Vagina (tissue), 2 donors: ENCODE measurements at places on chromosomes 12 and 14.

DNA sequence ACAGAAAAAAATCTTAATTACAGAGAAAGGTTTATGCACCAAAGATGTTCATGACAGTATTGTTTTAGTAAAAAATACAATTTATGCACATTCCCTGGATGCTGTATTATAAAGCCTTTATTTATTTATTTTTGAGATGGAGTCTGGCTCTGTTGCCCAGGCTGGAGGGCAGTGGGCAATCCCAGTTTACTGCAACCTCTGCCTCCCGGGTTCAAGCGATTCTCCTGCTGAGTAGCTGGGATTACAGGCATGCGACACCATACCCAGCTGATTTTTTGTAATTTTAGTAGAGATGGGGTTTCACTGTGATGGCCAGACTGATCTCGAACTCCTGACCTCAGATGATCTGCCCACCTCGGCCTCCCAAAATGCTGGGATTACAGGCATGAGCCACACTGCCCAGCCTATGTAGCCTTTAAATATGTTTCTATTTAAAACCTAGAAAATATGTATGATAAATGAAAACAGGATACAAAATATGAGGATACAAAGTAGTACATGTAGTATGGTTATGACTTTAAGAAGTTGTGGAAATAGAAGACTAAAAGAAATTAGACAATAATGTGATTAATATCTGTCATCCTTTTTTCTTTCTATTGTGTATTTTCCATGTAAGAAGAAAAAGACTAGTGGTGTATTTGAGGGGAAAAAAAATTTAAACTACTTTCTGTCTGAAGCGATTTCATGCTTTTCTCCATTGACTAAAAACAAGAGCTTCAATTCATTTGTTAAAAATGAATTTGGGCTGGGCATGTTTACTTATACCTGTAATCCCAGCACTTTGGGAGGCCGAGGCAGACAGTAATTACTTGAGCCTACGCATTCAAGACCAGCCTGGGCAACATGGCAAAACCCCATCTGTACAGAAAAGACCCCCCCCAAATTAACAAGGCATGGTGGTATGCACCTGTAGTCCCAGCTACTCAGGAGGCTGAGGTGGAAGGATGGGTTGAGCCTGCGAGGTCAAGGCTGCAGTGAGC is 13.1 kb downstream of the ATF1 start:
- no peak for DNase-seq

GRCh38 chr14:52110441-52111086 is 41.7 kb upstream of the NID2 start:
- DNase-seq, result no peak

DNA sequence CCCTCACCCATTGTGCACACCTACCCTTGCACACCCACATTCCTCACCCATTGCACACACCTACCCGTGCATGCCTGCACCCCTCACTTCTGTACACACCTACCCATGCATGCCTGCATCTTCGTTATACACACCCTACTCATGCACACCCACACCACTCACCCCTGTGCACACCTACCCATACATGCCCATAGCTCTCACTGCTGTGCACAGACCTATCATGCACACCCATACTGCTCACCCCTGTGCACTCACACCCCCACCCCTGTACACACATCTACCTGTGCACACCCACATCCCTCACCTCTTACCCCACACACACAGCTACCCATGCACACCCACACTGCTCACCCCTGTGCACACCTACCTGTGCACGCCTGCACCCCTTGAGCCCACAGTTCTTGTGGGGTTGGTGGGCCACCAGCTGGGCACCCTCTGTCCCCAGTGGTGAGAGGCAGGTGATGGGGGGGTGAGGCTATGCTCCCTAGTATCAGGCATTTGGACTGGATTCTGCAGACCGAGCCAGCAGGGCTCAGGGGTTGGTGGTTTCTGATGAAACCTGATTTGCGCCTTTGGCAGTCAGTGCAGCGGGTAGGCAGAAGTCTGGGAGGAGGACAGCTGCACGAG is 15.6 kb downstream of the CEP170B start:
- no peak for DNase-seq

DNA sequence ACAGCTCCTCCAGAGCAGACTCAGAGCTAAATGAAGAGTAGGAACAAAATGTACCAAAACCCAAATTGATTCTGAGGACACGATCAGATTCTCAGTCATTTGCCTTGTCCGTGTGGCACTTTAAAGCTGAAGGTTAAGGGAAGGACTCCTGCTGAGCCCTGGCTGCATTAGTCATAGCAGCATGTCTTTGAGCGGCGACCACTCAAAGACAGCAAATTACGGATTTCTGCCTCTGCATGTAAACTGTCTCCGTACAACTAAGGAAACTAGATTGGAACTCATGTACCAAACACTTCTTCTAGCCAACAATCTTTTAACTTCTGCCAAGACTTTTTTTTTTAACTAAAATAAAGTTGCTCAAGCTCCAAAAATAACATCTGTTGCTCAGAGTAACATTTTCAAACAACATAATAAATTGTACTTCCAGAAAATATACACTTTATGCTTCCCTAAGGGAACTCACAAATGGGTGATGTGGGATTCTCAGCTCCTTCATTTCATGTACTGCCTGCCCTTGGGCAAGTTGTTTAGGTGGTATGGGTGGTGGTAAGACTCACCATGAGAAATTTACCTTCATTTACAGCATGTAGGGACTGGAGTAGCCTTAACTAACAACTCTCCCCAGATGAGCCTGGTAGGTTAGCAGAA is 56.1 kb downstream of the RERG start:
- DNase-seq, result no peak

- no peak for DNase-seq
Measured at GRCh38 chr14:99636487-99636886, 8.4 kb upstream of the HHIPL1 start.

GRCh38 chr14:29735459-29735858 is 192.2 kb downstream of the PRKD1 start:
- DNase-seq, result no peak

DNA sequence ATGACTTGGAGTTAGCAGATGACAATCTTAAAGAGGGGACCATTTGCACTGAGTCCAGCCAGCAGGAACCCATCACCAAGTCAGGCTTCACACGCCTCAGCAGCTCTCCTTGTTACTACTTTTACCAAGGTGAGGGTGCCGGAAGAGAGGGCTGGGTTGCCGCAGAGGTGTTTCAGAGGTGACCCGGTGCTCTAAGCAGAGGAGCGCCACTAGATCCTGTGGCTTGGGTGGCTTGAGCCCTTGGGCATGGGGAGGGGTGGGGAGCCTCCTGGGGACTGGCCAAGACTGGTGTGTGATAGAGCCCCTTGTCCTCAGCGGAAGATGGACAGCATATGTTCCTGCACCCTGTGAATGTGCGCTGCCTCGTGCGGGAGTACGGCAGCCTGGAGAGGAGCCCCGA is 17.7 kb downstream of the POP5 start:
- DNase-seq, result no peak

GRCh38 chr14:103522649-103523574 is at the start of gene CKB:
TSS of gene CKB (minus strand) at chr14:103522830. CDS start at chr14:103522493, 337 bp downstream.
- no peak for DNase-seq
